ENCODE measurements at places on chromosomes 6 and 20.

DNA sequence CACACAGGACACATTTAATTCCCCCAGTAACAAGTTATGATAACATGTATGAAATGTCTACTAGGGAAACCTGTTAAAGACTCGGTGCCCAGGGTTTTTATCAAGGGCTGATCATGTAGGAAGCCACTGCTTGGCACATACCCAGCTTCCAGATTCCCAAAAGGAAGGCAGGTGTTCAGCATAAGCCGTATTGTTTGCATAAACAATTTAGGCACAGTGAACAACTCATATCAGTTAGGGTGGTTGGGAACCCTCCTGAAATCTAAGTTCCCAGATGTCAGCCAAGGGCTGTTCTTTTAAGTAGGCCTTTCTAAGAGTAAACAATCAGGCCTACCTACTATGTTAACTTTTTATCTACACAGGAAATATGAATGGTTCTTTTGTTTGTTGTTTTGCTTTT is 74.1 kb downstream of the ASXL1 start:
- DNase-seq = no peak

- no peak for DNase-seq
Observed at GRCh38 chr6:152295920-152296319, 341.2 kb downstream of the SYNE1 start.

DNA sequence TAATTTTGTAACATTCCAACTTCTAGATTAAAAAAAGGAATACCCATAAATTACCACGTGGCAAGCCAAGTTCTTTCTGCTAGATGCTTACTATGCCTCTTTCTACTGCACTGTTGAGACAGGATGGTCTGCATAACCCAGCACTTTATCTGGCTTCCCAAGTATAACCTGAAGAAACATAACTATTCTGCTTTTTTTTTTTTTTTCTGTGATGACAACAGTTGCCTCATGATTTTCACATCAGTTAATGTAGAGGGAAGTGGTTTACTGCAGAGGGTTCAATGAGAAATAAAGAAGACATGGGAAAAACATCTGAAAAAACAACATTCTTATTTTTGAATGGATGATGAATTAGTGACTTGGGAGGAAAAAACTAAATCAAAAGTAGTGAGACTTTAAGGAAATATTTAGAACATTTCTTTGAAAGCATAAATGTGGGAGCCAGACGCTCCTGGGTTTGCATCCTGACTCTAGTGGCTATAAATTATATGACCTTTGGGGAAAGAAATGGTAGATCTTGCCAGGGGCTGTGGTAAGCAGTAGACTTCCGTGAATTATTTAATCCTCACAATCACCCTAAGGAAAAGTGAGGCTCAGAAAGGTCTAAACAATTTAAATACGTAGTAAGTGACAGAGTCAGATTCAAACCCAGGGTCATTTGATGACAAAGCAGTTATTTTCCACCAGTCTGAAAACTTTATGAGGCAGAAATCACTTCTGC is 230.7 kb downstream of the PHACTR1 start:
- no peak for DNase-seq

GRCh38 chr6:50722829-50723554 is 9.7 kb downstream of the TFAP2D start:
- DNase-seq = no peak

DNA sequence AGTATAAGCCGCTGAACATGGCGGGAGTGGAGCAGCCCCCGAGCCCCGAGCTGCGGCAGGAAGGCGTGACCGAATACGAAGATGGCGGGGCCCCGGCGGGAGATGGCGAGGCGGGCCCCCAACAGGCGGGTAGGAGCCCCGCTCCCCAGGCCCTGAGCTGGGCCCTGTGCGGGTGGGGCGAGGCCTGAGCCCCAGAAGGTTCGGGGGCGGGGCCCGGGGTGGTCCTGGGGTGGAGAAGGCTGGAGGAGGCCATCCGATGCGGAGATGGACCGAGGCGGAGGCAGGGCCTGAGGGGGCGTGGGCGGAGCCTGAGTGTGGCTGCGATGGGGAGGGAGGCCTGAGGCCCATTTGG is 7.1 kb downstream of the L3MBTL1 start:
- DNase-seq = no peak

GRCh38 chr20:44010162-44010704 is 95.6 kb downstream of the TOX2 start:
- DNase-seq = no peak

- no peak for DNase-seq
Observed at GRCh38 chr20:4299773-4300172, 284.4 kb upstream of the RNF24 start.

GRCh38 chr6:140105857-140106256 is 731.4 kb upstream of the CITED2 start:
- DNase-seq = peak; percentile 34

DNA sequence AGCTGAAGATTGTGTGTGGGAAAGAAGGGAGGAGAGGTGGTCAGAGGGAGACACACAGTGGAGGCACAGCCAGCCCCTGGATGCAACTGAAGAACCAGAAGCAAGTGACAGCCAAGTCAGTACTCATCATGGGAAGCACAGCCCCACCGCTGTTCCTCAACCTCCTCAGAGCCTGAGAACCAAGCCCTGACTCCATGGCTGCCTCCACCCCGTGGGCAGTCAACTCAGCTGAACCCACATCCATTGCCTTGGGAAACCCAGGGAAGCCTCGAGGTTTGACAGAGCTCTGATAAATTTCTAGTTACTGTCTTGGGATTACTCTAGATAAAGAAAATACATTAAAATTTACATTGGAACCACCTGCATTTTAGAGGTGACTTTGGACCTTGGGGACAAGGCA is 29.6 kb downstream of the ALDH5A1 start:
- DNase-seq = no peak

- DNase-seq = no peak
Observed at GRCh38 chr6:130696806-130697205, 130.4 kb upstream of the SMLR1 start.

- DNase-seq = no peak
Observed at GRCh38 chr6:155387481-155387880, 68.2 kb downstream of the NOX3 start.

- no peak for DNase-seq
Observed at GRCh38 chr6:44232676-44233566, 9.5 kb downstream of the SLC29A1 start.

GRCh38 chr20:7959484-7959883 is 19.2 kb upstream of the HAO1 start:
- DNase-seq = no peak

DNA sequence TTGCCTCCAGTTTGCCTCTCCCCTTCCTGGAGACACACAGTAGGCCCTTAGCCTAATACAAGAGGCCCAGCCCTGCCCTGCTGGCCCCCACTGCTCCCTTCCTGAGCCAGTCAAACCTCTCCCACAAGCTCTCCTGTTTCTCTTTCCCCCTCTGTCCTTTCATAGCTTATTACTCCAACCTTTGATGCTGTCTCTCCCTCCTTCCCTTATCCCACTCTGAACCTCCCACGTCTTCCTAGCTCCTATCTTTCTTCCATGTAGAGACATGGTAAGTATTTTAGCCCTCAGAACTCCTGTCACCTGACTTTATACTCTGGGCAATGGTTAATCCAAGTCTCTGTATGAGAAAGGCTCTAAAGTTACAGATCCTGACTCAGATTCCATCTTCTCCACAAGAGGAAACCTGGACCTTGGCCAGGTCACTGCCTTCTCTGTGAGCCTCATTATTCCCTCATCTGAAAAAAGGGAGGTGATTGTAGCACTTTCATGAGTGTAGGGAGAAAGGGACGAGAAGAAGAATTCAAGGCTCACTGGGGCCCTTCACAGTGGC is 6.7 kb downstream of the TGIF2 start:
- DNase-seq = no peak

DNA sequence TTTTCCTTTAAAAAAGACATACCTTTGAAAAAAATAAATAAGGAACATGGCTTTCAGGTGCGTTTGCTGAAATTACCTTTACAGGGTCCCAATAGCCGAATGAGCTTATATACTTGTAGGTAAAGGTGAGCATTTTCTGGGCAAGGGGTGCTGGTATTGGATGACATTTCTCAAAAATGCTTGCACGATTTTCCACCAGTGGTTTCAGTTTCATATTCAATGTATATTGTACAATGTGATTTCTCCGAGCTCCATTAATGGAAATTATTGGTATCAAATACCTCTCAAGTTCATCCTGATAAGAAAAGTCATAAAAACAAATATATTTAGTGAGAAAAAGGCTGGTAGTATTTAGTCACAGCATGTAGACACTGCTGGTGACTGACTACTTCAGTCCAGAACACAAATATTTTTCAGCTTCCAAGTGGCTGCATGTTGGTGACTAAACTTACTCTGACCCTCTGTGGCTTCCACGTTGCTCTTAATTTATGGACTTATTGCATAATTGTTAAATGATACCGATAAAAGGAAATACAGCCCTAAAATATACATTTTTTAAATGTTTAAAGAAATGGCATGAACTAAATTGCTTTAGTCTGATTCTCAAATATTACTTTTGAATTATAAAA is 32.9 kb upstream of the ZBTB24 start:
- no peak for DNase-seq

DNA sequence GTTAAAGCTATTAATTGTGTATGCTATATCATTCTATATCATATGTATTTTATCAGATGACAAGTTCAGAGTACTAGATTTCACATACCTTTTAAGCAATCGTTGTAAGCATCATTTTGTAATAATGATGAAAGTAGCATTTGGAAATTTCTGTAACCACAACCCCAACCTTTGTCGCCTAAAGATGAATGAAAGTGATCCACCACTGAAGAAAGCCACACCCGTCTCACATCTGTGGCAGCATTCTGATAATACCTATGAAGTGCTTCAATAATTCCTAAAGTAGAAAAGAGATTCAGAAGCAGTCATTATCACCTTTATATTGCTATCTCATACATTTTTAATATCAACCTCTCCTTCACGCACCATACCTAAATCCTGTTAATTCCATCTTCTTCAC is 16.6 kb downstream of the ZUP1 start:
- DNase-seq = no peak

GRCh38 chr6:149403534-149403933 is 3.5 kb downstream of the SUMO4 start:
- DNase-seq = no peak

DNA sequence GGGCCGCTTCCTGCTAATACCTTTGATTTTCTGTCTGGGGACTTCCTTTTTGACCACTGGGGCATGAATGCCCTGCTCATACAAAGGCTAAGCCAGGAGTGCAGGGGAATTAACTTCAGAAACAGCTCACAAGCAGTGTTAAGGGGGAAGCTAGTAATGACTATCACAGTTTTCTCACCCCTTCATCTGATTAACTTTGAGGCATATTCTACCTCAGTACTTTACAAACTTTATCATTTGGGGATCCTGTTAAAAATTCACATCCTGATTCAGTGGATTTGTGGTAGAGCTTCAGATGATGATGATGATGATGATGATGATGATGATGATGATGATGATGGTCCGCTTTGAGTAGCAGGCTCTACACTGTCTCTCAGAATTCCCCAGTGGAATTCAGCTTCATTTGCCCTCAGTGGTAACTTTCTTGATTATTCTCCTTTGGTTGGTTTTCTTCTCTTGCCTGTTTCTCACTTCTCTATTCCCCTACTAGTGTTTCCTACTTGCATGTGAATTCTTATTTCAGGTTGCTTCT is 78.4 kb upstream of the TMEM170B start:
- DNase-seq = no peak

DNA sequence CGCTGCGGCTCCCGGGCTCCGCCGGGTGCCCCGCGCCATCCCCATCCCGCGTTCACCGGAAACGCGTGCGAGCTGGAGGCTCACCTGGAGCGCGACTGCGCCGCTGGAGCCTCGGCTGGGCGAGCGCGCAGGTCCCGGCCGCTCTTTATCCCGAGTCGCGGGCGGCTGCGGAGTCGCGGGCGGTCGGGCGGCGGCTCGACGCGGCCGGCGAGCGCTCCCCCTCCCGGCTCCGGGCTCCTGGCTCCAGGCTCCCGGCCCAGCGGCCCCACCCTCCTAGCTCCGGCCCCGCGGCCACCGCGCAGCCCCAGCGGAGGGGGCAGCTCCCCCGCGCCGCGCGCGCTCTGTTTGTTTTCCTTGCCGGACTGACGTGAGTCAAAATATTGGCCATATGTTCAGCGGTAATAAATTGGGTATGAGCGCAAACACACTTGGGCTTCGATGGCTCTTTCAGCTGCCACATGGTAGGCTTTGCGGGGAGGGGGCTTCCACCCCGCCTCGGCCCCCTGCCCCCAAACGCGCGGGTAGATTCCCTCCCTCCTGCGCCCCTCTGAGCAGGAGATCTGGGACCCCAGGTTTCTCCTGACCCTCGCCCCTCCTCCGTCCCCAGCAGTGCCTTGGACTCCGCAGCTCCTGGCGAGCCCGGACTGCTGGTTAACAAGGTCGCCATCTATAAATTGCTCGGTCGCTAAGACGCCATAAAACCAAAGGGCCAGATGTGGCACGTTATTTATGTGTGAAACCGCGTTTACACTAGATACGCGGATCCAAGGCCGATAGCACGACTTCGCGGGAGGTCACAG is 8.8 kb upstream of the NKX2-2 start:
- no peak for DNase-seq

DNA sequence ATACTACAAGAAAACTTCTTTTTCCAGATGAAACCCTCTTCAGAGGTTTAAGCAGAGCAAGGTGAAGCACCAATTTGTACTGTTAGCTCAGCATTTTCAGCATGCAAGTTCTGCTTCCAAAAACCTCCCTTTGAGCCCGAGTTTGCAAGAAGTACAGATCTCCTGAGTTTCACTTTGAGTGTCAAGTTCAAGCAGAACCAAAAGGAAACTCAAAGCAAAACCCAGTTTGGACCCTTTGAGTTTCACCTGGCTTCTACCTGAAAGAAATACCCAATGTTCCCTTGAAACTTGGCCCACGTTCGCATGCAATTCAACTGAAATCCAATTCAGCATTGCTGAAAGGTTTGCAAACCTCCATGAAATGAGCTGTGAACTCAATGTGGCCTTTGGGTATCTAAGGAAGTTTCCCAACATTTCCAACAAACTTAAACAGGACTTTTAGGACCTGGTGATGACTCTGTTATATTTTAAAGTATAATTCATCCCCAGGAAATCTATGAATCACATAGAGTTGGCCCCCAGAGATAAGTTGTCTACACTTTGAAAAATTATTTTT is 62.9 kb upstream of the HBS1L start:
- no peak for DNase-seq

DNA sequence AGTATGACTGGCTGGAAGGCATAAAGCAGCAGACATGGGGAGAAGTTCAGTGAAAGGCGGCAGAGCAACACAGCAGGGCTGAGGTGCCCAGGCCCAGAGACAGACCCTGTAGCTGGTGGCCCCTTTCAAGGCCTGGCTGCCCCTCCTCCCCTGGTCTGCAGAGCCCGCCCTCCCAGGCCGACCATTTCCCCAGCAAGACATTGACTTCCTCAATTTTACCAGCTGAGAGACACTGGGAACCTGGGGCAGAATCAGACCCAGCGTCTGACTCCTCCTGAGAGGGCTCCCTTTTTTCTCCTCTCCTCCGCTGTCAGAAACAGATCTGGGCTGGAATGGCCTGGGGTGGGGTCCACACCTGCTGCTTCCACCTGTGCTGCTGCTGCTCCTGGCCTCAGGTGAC is at the start of gene TREML4:
Gene TREML4, plus strand, starts transcription at position 254 of the 400 bp plus-strand sequence. Its CDS starts 79 bp downstream, at position 333.
- no peak for DNase-seq

- DNase-seq = peak; percentile 33
Observed at GRCh38 chr20:60136645-60137401, 178.6 kb downstream of the CDH26 start.

Measured in Kasumi-1 (cell line).